ENCODE measurements at places on chromosomes 6 and 20.

DNA sequence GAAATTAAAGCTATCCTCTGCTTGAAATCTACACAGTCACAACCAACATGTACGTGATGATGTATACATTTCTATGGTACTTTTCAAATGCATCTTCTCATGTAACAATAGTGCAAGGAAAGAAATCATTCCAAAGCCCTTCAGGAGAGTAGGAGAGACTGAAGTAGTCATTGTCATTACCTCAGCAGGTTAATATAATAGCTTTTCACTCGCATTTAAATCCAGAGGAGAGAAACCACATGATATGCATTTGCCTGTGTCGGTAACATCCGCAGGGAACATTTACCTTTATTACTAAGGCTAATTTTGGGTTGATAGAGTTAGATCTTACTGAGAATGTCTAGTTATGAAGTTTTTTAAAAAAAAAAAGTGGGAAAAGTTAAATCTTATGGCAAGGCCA lies 186.6 kb upstream of the DTNBP1 start:
- DNase-seq, result no peak

- DNase-seq, result no peak
Measured at GRCh38 chr6:80442366-80442765, 335.9 kb downstream of the BCKDHB start.

DNA sequence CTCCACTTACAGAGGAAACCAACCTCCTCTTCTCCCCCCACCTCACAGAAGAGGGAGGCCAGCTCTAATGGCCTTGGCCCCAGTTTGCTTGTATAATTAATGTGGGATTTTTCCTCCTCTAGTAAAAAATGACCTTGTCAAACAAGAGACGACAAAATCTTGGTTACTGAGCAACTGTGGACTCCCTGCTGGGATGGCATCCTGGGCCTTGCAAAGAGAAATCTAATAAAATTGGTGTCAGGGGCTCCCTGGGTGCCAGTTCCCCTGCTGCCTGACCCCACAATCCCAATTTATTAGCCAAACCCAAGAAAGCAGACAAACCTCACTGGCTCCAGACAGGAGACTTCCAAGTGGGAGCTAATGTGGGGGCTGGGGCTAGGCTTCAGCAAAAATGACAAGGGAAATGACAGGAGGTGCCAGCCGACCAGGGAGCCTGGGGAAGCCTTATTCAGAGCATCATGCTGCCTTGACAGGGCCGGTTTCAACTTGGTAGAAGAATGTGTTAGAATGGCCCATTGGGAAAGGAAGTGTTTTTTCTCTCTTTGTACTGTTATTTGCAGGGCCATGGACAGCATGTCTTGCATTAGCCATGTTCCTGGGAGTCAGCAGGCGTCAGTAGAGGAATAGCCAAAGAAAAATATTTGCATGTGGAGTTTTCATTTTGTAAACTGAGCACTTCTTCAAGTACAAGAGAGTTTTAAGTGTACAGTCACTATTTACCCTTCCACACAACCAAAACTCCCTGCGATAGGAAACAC lies 816.9 kb downstream of the DHX35 start:
- no peak for DNase-seq

GRCh38 chr6:159945801-159946392 lies 23.0 kb upstream of the IGF2R start:
- no peak for DNase-seq

GRCh38 chr6:28758046-28758817 lies 165.6 kb downstream of the TRIM27 start:
- DNase-seq, result peak; percentile 73

GRCh38 chr6:153208706-153209105 lies 77.6 kb upstream of the RGS17 start:
- no peak for DNase-seq

GRCh38 chr6:3618642-3619041 lies 132.9 kb downstream of the PXDC1 start:
- no peak for DNase-seq

DNA sequence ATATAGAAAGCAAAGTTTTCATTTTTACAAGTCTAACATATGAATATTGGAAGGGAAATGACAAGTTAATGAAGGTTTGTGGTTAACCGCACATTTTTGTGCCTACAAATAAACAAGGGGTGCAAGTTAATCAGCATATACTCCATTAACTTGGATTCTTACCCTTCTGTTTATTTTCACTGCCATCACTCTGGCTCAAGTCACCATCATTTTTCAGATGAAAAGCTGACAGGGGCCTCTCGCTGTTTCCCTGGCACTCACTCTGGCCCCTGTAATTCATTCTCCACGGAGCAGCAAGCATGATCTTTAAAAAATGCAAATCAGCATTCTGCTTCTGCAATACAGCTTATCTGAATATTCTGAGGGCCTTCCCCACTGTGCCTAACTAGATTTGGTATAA lies 29.8 kb downstream of the APCDD1L start:
- DNase-seq, result no peak

DNA sequence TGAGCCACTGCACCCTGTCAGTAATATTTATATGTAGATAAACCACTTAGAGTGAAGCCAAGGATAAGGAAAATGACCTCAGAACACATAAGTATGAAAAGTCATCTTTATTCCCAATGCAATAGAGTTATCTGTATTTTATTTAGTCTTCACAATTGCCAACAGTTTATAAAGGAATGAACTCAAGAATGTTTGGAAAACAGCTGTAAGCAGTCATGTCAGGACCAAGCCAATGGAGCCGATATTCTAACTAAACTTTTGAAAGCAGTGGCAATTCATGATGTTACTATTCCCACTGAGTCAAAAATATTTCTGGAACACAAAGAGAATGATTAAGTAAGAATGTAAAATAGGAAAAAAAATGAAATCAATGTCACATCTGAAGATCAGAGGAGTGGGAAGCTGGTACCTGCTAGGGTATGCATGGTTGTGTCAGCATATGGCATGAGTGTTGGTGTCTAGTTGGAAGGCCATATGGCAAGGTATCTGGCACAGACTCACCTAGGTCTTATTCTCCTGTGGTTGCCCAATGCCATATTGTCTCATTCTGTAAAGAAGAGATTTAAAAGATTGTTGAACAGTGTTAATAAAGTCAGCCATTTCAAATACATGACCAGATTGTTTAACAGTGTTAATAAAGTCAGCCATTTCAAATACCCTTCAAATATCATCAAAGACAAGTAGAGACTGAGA lies 118.2 kb downstream of the ADAT2 start:
- DNase-seq, result no peak

DNA sequence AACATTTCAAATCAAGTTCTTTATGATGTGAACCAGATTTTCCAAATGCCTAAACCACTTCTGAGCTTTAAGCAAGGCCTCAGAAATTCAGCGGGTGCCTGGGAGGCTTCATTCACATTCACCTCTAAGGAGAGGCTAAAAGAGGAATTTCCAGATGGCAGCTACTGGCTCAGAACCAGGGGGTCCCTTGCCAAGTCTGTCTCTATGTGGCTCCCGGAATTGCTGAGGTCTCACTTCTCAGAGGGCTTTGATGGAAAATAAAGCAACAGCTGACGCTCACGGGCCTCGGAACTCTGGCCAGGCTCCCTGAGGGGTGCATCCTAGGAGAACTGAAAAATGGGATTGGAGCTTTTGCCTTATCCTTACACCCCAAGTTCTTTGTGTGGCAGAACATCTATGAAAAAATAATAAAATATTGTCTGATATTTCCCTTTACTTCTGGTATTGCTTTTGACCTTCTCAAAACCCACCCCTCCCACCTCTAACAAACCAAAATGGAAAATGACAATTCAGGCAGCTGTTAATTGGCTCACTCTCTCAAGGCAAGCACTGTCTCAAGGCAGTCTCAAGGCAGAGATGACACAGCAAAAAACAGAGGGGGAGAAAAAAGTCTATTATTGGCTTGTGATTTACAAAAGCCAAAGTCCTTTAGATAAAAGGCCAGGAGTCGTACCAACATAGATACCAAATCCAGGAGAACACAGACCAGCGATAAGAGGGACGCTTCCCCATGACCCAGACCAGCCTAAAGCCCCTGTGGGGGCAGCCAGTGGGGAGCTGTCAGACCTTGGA lies 21.8 kb upstream of the LRRN4 start:
- no peak for DNase-seq

DNA sequence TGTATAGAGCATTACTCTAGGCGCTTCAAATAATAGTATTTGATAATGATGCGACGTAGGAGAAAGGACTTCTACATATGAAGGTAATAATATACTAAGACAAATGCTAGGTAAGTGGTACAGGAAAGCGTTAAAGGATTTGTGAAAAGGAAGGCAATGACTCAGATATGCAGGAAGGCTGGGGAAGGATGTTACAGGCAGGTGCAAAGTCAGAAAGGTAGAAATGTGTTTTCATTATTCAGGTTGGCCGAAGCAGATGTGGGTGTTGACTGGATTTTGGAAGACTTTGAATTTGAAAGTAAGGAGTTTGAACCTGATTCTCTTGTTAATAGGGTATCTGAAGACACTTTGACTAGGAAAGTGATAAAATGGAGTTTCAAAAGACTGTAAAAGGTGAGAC lies 51.0 kb downstream of the STK4 start:
- no peak for DNase-seq

- DNase-seq, result no peak
Measured at GRCh38 chr20:39596554-39596953, 634.4 kb downstream of the DHX35 start.

DNA sequence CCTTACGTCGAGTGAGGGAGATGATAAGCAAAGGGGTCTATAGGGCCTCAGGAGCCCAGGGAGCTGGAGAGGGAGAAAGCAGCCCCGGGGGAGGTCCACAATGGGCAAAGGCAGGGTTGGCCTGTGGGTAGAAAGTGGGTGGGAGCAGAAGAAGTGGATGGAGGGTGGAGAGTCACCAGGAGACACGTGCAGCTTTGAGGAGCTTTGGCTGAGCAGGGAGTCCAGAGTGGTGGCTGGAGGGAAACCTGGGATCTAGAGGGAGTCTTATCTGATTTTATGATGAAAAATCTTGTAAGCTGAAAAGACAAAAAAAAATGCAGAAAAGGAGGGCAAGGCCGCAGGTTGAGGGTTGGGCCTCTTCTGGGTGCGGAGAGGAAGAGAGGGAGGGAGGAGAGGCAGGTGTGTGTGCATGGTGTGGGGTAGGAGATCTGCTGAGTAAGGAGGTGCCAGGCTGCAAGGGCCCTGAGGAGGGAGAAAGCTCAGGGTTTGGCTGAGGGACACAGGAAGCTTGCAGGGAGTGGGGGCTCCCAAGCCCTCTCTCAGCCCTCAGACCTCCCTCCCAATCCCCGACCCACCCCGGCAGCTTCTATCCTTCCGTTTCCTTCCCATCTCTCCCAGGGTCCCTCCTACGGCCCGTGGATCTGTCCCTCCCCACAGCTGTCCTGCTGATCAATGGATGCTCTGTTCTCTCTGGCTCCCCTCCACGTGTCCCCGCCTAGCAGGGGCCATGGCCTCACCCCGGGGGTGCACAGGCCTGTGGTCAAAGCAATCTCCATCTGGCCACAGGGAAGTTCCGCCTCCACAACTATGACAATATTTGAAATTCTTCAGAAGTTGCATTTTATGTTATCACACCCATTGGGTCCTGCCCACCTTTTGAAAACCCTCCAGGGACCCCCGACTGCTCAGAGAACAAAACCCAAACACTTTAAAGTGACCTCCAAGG lies 17.1 kb upstream of the BPI start:
- no peak for DNase-seq

GRCh38 chr6:21341910-21342309 lies 251.6 kb upstream of the SOX4 start:
- no peak for DNase-seq

GRCh38 chr20:64176971-64177370 lies 12.7 kb downstream of the MYT1 start:
- no peak for DNase-seq

DNA sequence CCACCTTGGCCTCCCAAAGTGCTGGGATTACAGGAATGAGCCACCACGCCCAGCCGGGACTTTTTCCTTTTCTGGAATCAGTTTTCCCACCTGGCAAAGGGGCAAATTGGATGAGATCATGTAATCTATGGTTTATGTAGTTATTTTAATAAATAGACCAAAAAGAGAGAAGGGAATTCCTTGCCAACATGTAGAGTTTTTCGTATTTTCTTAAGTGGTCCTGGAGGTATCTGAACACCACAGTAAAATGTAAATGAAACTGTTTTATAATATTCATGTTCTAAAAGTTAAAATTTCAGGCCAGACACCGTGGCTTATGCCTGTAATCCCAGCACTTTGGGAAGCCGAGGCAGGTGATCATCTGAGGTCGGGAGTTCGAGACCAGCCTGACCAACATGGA lies 185.1 kb upstream of the ZNF217 start:
- no peak for DNase-seq

- DNase-seq, result no peak
Measured at GRCh38 chr20:31572042-31572700, 32.9 kb upstream of the ID1 start.

DNA sequence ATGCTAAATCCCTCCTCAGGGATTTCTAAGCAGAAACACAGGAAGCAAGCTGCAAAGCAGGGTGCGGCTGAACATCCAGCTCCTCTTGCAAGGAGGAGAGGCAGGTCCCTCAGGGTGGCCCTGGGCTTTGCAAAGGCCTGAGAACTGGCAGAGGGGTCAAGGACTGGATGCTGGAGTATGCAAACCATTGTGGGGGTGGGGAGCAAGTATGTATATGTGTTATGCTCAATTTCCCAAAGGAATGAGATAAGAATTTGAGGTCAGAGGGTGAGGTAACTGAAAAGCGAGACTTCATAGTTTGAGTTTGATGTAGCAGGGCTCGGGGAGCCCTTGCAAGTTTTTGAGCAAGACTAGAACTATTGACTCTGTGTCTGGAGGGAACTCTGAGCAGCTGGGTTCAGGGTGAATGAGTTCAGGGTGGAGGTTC lies 11.2 kb downstream of the SLC22A2 start:
- no peak for DNase-seq

- DNase-seq, result no peak
Measured at GRCh38 chr6:158374020-158374419, 61.8 kb downstream of the TULP4 start.

DNA sequence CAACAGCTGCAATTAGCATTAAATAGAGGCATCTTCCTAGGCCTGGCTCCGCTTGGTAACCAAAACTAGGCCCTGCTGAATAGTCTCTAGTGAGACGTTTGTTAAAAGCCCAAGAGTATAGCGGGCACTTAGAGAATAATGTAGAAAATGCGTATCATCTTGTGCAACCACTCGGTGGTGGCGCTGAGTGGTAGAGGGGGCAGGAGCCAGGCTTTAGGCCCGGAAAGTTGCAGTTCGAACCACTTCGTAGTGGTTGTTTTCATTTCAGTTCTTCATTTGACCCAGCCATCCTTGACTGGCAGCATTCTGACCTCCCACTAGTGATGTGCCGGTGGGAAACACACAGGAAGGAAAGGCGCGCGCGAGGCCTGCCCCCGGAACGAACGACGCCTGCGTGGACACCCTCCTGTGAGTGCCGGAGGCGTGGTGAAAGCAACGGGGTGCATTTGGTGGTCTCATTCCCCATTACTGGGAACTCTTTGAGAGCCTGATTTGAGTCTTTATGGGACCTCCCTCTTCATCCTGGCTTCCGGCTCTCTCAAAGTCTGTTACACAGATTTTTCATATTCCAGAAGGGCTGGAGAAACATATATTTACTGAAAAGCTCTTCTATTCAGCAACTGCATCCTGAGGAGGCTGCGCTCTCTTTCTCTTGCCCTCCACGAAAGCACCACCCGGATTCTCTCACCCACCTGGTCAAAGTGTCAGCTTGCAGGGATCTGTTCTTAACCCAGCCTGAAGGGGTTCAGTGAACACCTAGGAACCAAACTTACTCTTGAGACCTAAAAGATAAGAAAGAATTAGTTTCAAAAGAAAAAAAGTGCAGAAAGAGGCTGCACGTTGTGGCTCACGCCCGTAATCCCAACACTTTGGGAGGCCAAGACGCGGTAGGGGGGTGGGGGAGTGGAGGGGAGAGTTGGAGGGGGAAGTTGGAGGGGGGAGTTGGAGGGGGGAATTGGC lies 18.2 kb downstream of the GPX5 start:
- peak; percentile 6 for DNase-seq

GRCh38 chr6:150198532-150198931 lies 55.7 kb downstream of the PPP1R14C start:
- no peak for DNase-seq

GRCh38 chr6:169803271-169803811 lies 51.9 kb downstream of the ERMARD start:
- DNase-seq, result no peak
